Naive B cell (primary cell): ENCODE measurements at places on chromosomes 1 and 21.

- DNase-seq: no peak
These were observed 26.2 kb downstream of the TCP10L start for GRCh38 chr21:32559006-32559610.

- DNase-seq: no peak
These were observed 42.7 kb upstream of the GJB5 start for GRCh38 chr1:34712007-34712688.

GRCh38 chr1:150550222-150551050 is 1.2 kb downstream of the ADAMTSL4 start:
- no peak for DNase-seq

GRCh38 chr1:230205719-230206198 is 138.7 kb downstream of the GALNT2 start:
- DNase-seq: no peak

GRCh38 chr1:226325178-226325577 is 16.2 kb upstream of the LIN9 start:
- DNase-seq: no peak

- DNase-seq: no peak
These were observed 2.5 kb downstream of the KRTAP10-11 start for GRCh38 chr21:44648557-44649311.

- no peak for DNase-seq
These were observed 29.9 kb upstream of the PUM1 start for GRCh38 chr1:31095298-31095981.

GRCh38 chr1:33872683-33873082 is 8.8 kb downstream of the HMGB4 start:
- no peak for DNase-seq

- DNase-seq: no peak
These were observed 72.4 kb downstream of the ELAVL4 start for GRCh38 chr1:50181027-50181663.

GRCh38 chr21:17461014-17461413 is 51.8 kb upstream of the CXADR start:
- no peak for DNase-seq

GRCh38 chr1:213481395-213481794 is 430.4 kb downstream of the RPS6KC1 start:
- DNase-seq: no peak

DNA sequence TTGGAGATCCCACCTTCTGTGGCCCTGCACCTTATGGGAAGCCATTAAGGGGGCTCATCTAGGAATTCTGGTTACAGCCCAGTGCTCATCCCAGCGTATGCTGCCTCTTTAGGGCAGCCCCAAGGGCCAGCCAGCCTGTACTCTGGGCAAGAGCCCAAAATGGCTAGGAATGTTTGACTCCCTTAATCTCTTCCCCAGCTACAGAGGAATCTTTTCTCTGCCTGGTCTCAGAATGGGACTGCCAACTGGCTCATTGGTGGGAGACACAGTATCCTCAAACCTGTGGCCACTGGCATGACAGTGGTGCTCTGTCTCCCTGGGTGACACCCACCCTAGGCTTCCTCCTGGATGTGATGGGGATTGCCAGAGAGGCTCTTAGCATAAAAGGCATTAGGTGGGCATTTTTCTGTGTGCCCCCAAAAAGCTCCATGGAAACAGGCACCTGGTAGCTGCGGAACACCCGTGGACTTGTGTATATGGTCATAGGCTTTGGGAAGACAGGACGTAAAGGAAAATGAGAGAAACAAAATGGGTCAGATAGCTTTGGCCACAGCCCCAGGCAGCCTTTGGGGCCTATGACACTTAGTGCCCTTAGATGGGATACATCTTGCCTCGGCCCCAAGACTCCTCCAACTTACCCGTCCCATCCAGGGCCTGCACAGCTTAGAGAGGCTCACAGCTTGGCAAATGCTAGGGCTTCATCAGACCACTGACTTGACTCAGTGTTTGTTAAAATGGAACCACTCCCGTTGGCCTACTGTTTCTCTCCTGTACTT is 6.9 kb downstream of the TMEM81 start:
- no peak for DNase-seq

DNA sequence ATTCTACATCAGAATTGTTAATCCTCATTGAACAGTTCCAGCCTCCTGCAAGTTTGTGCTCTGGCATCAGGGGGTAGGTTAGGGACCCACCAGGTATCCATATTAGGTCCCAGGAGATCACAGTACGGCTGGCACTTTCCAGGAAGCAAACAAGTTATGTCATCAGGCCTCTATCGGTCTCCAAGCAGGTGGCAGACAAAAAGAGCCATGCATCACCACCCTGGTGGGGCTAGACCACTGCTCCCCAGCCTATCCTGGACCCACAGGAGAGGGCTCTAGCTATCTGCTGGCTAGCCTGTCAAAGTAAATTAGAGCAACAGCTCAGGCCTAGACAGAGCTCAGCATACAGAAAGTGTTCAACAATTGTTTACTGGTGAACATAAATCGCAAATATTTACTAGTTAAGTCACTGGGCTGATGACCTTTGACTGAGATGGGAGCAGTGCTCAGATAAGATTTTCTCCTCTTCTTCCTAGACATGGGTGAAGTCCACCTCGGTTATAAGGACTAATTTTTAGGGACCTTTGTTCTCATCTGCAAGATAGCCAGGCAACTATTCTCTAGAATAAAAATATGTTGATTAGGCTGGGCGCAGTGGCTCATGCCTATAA is 6.4 kb downstream of the NUAK2 start:
- no peak for DNase-seq
